Right cardiac atrium (tissue), 5 donors: ENCODE measurements at places on chromosomes 12 and 14. TPM values are rescaled to one million over a fixed set of nuclear protein-coding genes. Genes with fewer than 3 reads are reported as not detected.
A peak's percentile ranks its signal among the peaks of the same experiment; 100 is the strongest.

KLRC4 gene
- not detected for total RNA-seq

MED6 gene
- total RNA-seq: 20.7 TPM

RNASE1 gene
- 256 TPM for total RNA-seq

PTPRQ gene
- total RNA-seq: 16.9 TPM

ESR2 gene
- 0.32 TPM for total RNA-seq

SIX1 gene
- total RNA-seq: not detected

MUCL1 gene
- not detected for total RNA-seq

CCDC177 gene
- not detected for total RNA-seq

TAS2R43 gene
- not detected for total RNA-seq

KCNA5 gene
- total RNA-seq: 171 TPM

LRRC23 gene
- 11.6 TPM for total RNA-seq

KIF21A gene
- 58.7 TPM for total RNA-seq

DNA sequence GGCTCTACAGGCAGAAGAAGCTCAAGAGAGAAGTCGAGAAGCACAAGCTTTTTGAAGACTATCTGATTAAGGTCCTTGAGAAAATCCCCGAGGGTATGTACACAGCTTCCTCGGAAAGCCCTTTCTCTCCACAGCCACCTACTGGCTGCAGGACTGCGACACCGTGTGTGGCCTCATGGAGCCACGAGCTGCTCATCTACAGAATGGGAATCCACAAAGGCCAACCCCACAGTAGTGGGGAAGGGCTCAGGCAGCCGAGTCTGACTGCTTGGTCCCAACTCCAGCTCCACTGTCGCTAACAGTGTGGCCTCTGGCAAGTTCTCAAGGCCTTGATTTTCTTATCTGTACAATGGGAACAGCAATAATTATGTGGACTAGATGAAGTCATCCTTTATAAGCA is 2.5 kb downstream of the CCDC197 start:
- DNase-seq: peak; percentile 17

DNA sequence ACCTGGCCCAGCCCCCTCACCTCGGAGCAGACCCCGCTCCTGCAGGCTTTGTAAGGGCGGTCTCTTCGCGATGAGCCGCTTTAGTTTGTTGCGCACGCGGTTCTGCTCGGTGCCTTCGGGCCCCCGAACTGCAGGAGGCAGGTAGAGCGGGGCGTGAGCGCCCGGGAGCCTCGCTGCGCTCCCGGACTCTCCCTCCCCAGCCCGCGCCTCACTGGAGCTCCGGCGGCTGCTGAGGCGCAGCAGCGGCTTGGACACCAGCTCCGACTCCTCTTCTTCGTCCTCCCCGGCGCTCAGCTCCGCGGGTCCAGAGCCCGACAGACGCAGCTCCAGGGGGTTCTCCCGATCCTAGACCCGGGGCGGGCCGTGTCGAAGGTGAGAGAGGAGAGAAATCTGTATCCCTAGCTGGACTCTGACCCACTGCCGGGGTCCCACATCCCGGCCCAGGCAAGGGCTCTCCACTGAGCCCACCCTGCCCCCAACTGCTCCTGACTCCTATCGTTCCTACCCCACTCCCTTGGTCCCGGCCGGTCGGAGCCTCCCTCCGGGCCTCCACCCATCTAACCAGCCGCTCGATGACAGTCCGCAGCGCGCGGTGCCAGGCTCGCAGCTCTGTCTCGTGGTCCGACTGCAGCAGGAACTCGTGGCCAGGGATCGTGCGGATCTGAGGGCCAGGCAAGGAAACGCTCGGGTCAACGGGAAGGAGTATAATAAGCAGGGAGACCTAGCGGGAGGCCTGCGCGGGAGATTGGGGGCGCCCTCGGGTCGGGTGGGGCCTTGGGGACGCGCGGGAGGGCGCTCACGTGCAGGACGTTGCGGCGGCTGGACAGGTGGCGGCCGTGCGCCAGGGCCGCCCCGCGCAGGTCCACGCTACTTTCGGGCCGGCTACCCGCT is 4.2 kb downstream of the ARHGAP9 start:
- peak; percentile 71 for DNase-seq

GRCh38 chr14:89498878-89499277 is 81.8 kb upstream of the FOXN3 start:
- no peak for DNase-seq

DNA sequence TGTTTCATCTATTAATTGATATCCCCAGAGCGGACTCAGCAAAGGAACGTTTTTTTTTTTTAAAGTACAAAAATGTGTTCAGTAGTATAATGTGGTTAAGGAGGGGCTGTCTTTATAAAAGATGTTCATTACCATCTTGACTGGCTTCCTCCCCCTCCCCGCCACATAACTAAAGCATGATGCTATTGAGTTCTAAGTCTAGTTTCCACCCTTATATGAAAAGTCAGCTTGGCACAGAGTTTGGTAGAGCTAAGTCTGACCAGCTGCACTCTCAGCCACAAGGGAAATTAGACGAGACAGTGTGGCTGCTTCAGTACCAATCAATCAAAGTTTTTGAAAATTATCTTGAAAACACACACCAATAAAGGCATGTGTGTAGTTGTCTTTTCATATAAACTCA is 1.9 kb upstream of the MYBPC1 start:
- no peak for DNase-seq

GRCh38 chr12:66393890-66394289 is 91.6 kb downstream of the HELB start:
- DNase-seq: no peak

GRCh38 chr14:68886109-68886434 is 93.0 kb downstream of the ACTN1 start:
- no peak for DNase-seq

- DNase-seq: peak; percentile 44
Observed at GRCh38 chr14:76584271-76584702, 177.0 kb upstream of the VASH1 start.

DNA sequence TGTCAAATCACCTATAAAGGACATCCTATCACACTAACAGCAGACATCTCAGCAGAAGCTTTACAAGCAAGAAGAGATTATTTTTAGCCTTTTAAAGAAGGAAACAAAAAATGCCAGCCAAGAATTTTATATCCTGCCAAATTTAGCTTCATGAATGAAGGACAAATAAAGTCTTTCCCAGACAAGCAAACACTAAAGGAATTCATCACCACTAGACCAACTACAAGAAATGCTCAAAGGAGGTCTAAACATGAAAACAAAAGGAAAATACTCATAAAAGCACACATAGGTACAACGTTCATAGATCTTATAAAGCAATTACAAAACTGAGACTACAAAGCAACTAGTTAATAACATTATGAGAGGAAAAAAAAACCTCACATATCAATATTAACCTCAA is 20.7 kb upstream of the STAB2 start:
- DNase-seq: no peak

DNA sequence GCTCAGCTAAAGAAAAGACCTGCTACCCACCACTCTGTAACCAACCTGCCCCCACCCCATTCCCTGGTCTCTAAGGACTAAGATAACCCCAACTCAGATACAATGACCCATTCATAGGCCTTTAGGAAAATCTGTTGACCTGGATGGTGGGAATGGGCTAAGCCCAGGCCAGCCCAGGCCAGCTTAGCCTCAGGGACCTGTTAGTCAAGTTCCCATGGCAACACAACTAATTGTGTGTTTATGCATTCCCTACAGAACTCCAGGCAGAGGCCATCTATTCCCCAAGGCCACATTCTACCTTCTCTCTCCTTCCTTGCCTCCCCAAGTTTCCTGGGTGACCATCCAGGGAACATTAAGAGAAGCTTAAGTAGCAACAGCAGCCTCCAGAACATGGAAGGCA is 16.1 kb upstream of the KRT8 start:
- no peak for DNase-seq

DNA sequence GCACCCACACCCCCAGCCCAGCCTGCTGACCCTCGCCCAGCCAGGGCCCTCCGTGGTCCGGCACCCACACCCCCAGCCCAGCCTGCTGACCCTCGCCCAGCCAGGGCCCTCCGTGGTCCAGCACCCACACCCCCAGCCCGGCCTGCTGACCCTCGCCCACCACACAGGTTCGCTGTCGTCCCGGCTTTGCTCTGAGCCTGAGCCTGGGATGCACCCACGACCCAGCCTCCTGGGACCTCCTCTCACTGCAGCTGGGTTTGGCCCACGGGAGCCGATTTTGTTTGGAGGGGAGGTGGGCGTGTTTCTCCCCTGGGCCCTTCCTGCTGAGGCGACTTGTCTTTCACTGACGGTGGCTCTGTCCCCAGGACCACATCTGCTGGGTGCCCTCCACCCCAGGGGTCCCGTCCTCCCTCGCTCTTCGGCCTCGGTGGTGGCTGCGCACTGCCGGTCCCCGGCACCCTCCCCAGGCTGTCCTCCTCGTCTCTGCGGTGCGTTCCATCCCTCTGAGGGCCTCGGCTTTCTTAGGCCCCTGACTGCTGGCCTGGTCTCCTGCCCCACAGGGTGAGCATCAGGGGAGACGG is 83.8 kb downstream of the GALNT9 start:
- peak; percentile 25 for DNase-seq

- DNase-seq: no peak
Observed at GRCh38 chr14:65006261-65006721, 19.6 kb downstream of the FNTB start.

- DNase-seq: no peak
Observed at GRCh38 chr12:24780697-24781368, 168.1 kb downstream of the BCAT1 start.

DNA sequence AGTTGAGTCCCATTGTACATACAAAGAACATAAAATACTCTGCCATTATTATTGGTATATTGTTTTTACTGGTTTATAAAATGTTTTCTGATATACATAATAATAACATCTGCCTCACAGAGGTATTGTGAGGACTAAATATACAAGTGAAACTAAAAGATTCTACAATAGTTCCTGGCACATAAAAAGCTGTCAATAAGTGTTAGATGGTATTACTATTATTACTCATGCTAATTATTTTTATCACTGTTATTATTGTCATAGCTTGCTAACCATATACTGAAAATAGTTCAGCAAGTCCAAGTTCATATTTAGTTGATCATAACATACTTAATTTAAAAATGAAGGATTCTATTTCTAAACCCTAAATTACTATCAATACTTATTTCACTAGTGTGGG is 34.4 kb downstream of the BTG1 start:
- no peak for DNase-seq

GRCh38 chr12:127987199-127987901 is 279.6 kb upstream of the TMEM132C start:
- no peak for DNase-seq

GRCh38 chr14:66070542-66071319 is 415.4 kb upstream of the CCDC196 start:
- DNase-seq: peak; percentile 65

DNA sequence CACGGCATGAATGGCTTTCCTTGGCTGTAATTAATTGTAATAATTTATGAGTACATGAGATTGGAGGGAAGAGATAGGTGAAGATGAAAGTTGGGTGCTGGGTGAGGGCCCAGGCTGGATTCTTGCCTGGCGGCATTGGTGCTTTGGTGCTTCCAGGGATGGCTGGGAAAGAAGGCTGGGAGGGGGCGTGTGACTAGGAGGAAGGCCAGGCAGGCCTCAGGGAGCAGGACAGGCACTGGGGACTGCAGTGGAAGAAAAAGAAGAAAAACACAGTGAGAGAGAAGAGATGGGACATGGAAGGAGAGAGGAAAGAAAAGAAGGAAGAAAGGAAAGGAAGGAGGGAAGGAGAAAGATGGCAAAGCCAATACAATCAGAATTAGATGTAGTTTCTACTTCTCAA is 3.7 kb downstream of the HOXC9 start:
- DNase-seq: no peak

DNA sequence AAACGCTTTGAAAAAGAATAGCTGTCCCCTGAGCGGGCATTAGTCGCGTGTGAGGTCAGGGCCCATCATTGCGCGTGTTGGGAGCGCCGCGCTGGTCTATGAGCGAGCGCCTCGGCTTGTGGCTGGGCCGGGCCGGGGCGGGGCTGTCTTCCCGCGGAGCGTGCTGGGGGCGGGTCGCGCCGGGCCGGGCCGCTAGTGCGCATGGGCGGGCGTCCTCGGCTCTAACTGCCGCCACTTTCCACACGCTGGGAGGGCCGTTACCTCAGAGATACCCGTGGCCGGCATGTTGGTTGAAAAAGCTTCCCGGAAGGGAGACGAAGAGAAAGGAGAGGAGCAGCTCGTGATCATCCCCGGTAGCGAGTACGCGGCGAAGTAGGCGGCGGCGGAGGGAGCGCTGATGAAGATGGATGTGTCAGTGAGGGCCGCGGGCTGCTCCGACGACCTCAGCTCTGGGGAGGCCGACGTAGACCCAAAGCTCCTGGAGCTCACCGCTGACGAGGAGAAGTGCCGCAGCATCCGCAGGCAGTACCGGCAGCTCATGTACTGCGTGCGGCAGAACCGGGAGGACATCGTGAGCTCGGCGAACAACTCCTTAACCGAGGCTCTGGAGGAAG is at the start of gene EID3:
TSS of gene EID3 (plus strand) at position 202 of the 614 bp plus-strand sequence. CDS start at position 398, 196 bp downstream.
- peak; percentile 97 for DNase-seq

DNA sequence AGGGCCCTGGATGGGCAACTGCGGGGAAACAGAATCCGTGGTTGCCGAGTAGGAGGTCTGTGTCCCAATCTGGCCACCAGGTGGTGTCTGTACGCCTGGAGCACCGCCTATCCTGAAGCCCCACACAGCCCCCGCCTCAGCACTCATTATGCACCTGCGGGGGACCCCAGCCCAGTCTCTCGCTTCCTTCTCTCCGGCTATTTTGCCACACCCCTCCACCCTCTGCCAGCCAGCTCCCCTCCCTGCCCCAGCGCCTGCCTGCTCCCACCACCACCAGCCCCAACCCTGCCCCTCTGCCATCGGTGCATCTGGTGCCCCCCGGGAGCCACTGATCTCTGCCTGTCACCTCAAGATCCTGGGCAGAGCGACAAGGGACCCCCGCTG is 2.2 kb upstream of the NXPH4 start:
- DNase-seq: peak; percentile 80

DNA sequence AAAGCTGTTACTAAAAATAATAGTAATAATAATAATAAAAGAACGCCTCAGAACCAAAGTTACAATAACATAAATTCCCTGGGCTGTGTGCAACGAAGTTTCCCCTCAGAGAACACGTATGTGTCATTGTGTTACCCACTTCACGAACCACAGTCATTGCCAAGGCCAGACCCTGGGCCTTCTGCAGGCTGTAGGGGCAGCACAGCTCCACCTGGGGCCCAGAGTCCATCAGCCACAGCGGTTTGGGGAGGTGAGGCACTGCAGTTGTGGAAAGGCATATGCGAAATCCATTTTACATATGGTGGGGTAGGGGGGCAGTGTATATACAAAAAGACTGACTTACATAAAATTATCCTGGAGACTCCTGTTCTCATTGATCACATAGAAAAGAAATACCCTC is 56.1 kb downstream of the ESR2 start:
- DNase-seq: no peak

GRCh38 chr12:103470664-103471063 is 25.1 kb downstream of the C12orf42 start:
- no peak for DNase-seq

DNA sequence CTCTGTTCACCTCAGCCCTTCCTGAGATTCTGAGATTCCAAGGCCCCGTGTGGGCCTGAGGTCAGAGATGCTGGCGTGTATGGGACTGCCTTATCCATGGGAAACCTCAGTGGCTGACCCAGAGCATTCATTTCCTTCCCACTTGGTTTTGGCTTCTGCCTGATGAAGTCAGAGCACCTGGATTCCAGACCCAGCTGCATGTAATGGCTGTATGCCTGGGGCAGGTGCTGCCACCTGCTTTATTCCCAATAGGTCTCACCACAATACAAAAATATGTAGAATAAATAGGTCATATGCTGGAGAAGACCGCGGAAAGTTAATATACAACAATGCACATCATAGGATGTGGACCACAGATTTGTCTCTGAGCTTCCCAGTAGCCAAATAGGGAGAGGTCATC is 25.6 kb downstream of the FIGNL2 start:
- DNase-seq: no peak
